NB4 (cell line): ENCODE measurements at places on chromosomes 2 and 18.

DNA sequence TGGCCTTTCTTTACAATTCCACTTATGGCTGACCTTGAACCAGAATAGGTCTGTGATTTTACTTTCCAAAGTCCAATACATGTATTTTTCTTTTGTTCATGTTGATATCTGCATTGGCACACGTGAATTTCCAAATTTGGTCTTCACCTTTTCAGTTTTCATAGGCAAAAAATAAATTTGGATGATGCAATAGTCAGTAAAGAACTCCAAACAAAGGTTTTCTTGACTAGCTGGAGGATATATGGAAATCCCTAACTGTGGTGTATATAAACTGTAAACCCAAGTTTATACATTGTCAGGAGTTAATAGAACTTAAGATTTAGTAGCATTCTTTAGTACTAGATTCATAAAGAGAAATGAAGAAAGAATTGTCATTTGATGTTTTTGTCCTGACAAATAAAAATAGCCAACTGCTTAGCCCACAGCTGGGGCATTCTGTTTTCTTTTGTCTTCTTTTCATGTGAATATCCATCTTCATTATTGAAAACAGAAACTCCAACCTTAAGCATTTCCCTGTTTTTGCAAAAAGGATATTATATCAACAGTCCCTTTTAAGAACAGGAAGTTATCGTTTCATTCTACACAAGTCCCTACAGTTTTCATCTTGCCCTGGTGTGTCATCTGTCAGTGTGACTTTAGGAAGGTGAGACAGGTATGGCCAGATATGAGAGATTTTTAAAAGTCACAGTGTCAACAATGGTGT lies 132.9 kb downstream of the BCL2 start:
- DNase-seq = no peak

DNA sequence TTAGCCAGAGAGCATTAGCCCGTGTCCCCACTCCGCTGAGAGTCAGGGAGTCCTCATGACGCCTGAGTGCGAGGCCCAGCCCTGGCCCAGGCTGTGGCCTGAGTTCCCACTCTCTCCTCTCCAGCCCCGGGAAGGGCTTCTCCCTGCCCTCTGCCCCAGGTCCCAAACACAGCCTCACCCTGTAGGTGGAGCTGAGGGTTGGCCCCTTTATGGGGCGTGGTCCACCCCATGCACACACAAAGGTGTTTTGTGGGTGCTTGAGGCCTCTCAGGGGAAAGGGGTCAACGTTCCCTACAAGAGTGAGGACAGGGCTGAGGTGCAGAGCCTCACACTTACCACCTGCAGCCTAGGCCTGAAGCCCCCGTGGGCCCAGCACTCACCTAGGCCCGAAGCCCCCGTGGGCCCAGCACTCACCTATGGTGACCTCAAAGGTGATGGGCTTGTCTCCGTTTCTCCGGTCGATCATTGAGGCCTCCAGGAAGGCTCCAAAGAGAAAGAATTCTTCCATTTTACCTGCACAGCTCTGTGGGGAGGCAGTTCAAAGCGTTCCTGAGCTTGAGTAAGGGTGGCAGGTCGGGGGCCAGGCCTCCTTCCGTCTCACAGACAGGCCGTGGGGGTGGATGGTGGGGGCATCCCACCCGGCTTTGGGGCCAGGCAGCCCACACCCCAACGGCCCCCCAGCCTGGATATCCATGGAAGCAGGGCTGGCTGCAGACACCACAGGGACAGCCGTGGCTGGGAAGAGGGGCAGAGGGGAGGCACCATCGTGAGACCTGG lies 2.1 kb upstream of the OTOF start:
- DNase-seq = no peak

GRCh38 chr18:6792391-6792790 lies 62.9 kb downstream of the ARHGAP28 start:
- no peak for DNase-seq

GRCh38 chr2:26946841-26947784 lies 23.3 kb upstream of the MAPRE3 start:
- peak; percentile 50 for DNase-seq

DNA sequence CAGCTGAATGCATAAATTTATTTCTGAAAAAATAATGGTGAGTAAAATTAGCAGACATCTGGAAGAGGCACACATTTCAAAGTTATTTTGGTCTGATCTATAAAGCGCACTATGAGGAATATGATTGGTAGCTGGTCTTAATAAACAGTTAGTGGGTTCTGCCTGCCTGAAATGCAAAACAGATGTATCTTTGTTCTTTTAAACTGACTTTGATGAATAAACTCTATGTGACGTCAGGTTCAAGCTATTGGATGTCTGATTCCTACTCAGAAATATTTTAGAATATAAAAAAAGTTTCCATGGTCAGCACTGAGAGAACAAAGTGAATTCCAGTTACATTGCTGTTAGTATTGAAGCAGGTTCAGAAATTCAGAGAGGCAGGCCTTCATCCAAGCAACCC lies 136.4 kb downstream of the TPGS2 start:
- no peak for DNase-seq

DNA sequence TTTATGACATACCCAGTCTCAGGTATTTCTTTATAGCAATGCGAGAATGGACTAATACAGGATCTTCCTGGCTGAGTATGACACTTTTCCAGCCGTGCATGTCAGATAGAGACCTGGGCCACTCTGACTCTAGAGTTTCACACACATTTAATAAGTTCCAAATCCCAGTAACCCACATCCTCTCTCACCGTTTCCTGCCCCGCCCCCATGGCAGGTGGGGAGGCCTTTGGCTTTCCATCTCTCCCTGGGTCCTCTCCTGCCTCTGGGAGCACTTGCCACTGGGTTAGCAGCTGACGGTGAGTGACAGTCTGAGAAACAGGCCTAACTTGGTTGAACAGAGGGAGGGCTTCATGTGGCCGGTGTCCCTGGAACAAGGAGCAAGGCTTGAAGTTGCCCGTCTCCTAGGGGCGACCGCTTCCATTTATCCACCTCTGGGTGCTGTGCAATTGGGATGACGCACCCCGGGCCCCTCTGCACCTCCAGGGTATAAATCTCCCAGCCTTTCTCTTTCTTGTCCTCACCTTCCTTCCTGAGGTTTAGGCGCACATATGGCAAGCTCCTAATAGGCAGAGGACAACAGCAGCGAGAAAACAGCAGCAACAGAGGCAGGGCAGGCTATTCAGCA lies 152.7 kb upstream of the HDAC4 start:
- no peak for DNase-seq

DNA sequence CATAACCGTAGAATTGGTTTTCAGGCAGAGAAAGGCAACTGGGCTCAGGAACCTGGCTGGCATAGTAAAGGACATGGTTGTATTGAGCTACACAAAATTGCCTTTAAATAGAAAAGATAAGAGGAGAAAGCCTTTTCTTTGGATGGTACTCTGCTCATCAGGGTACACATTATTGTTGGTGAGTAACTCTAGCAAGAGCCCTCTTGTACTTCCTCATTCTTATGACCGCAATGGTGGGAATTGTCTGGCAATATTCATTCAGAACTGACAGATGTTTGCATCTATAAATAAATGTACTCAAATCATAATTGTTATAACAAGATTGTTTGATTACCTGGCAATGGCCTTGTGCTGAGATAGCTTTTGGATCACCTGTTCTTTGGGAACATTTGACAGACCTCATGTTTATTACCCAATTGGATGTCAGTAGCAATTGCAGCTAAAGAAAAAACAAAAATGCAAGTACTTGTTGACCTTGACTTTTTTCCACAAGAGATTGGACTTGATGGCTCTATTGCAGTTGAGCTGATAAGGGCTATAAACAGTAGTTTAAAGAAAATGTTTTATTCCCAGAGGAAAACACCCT lies 43.9 kb downstream of the MEIS1 start:
- DNase-seq = peak; percentile 58

GRCh38 chr18:24153397-24153796 lies 14.5 kb downstream of the CABYR start:
- no peak for DNase-seq

DNA sequence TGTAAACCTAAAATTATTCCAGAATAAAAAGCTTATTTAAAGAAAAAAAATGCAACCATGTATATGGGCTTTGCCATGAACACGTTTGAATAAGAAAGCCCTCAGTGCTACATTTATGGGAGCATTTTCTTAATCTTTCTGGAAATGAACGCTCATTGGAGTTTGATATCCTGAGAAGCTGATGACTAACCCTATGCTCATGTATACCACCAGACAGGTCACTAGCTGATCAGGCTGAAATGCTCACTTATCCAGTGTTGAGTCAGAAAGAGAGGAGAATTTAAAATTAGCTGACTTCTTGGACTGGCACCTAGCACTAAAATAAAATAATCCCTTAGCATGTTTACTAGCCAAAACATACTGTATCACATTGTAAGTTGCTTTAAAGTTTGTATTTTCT lies 254.9 kb upstream of the SIX3 start:
- no peak for DNase-seq

GRCh38 chr2:11945139-11946126 lies 199.0 kb downstream of the LPIN1 start:
- DNase-seq = no peak

DNA sequence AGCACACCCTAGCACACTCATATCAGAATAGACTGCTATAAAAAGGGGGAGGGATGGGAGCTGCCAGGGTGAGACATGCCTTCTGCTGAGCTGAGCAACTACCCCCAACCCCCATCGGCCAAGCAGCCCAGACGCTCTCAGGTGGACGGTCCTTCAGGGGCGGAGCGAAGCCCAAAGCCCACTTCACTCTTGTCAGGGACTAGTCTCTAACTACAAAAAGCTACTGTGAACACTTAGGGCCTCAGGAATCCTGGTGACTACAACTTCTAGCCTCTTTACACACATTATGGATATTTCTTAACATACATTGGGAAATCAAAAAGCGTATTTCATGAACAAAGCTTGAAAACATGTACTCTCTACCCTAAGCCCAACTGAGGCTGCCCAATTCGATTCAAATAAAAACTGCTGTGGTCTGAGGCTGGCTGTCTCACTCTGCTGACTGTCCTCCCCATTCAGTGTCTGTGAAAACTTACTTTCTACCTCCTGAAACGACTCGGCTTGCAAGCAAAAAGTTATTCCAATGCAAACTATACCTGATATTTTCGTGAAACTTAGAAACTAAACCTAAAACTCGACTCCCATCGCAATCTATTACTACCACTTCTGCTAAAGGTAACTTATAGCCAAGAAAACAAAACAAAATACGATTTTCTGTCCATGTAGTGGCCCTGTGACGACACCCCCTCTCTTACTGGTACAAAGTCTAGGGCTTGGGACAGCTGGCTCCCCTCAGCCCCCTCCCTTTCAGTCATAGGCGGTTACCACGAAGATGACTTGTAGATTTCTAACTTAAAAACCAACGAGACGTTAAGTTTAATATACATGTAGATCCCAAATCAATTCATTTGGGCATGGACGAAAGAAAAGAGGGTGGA lies 1.2 kb downstream of the SERTAD2 start:
- peak; percentile 76 for DNase-seq

DNA sequence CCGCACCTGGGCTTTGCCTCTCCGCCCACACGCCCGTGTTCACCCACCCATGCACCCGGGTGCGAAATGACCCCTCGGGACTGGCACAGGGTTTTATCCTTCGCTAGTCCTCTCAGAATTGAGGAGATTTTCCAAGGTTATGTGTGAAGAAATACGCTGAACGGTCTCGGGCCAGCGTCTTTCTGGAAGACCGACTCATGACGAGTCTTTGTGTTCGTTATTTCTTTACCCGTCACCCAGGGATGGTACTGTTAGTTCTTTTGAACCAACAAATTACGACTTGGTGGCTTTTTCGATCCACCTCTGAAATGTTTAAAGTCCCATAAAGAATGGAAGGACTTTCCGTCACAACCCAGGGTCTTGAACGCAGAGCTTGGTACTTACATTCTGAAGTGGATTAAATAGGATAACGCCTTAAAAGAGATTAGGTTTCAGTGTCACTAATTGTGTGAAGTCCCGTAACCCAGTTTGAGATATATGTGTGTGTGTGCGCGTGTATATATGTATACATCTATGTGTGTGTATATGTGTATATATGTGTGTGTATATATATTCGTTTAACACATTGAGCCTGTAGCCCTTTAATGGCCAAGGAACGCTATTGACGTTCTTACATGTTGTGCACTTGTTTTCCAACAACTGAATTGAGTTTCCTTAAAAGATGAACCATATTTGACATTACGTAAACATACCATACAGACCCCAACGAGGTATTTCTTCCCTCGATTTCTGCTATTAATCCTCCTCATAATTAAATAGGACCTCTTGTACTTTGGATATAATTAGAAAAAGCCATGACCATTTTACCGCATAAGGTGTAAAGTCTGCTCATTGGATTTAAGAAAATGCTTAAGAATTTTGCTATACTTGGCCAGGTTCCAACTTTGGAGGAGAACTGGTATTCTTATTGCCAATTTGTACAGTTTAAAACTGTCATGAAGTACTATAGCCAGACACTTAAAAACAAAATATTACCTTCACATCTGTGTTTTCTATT lies 889 bp downstream of the ZC3H15 start:
- peak; percentile 40 for DNase-seq

DNA sequence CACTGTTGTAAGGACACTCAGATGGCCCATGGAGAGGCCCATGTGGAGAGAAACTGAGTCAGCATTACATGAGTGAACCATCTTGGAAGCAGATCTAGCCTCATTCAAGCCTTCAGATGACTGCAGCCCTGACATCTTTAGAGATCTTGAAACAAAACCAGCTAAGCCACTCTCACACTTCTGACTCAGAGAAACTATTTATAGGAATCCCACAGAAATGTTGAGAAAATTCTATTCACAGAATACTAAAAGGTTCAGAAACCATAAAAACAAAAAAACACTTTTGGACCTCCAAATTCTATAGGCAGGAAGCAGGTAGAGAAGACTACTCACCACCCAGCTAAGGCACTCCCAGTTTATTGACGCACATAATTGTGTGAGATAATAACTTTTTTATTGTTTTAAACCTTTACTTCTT lies 8.7 kb downstream of the TMEM169 start:
- no peak for DNase-seq

GRCh38 chr2:148876595-148877402 lies 1.8 kb downstream of the KIF5C start:
- DNase-seq = no peak

DNA sequence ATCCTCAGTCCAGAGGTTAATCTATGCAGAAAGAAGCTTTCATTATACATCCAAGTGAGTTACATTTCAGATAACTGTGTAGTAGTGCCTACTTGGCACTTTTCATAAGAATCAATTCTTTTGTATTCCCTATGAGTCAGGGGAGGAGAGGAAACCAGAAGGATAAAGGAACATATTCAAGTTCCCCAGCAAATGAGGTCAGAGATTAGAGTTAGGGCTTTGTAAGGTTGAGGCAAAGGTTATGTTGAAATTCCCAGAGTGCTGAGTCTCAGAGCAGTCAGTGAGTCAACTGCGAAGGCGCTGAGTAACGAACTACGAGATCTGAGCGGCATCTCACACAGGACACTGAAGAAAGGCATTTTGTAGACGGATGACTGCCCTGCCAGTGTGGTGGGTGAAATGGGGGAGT lies 25.1 kb upstream of the ME2 start:
- peak; percentile 31 for DNase-seq

GRCh38 chr2:163664610-163665009 lies 71.2 kb downstream of the FIGN start:
- no peak for DNase-seq

GRCh38 chr2:176114930-176115625 lies 1.5 kb upstream of the HOXD10 start:
- DNase-seq = peak; percentile 86
